Pons (tissue), 1 donor: ENCODE measurements at places on chromosomes 3 and 15.

DNA sequence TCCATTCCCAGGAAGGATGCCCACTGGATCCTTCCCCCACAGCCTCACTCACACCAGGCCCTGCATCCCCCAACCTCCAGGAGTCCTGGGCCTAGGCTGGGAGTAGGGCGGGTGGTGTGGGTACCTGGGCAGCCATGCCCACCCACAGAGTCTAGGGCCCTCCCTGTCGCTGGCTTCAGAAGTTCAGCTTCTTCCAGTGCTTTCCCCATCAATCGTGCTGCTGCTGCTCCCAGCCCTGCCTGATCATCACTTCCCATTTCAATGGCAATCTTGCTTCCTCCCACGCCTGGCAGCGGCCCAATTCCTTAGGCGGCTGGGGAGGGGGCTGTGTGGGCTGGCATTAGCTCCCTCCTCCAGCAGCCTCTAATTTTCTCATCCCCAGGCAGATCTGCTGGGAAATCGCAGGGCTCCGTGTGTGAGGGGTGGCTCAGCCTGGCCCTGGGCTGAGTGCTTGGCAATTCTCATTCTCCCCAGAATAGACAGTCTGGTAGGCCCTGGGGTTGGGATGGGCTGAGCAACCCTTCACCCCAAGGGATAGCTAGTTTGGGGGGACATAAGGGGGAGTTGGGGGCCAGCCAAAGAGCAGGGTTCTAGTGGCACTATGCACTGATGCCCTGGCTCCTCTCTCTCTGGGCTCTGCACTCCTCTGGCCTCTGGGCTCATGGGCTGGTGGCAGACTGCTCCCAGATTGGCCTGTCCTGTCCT is 66.4 kb downstream of the SCN5A start:
- DNase-seq = no peak

- no peak for DNase-seq
Observed at GRCh38 chr3:126989316-126990023, 6.6 kb downstream of the PLXNA1 start.

DNA sequence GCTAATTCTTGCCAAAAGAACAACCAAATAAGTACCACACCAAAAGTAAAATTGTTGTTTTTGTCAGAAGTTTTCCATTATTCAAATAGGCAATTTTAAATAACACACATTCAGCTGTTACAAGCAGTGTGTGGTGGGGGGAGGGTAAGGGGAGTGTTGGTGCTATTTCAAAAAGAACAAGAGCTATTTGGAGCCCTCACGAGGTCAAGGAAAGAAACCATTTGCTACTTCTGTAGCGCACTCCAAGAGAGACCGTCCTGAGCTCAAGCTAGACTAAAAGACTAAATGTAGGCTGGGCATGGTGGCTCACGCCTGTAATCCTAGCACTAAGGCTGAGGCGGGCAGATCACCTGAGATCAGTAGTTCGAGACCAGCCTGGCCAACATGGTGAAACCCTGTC is 21.2 kb upstream of the IGF2BP2 start:
- DNase-seq = no peak

- peak; percentile 90 for DNase-seq
Observed at GRCh38 chr3:152621006-152621868, 213.7 kb upstream of the P2RY1 start.

GRCh38 chr15:69150336-69150735 is 10.1 kb upstream of the GLCE start:
- no peak for DNase-seq

- no peak for DNase-seq
Observed at GRCh38 chr3:47664519-47664918, 85.9 kb upstream of the CSPG5 start.

GRCh38 chr3:13313813-13314212 is 106.3 kb downstream of the NUP210 start:
- DNase-seq = no peak

- no peak for DNase-seq
Observed at GRCh38 chr3:20683910-20684309, 497.9 kb upstream of the SGO1 start.

GRCh38 chr15:87563869-87564268 is 692.7 kb downstream of the NTRK3 start:
- no peak for DNase-seq

DNA sequence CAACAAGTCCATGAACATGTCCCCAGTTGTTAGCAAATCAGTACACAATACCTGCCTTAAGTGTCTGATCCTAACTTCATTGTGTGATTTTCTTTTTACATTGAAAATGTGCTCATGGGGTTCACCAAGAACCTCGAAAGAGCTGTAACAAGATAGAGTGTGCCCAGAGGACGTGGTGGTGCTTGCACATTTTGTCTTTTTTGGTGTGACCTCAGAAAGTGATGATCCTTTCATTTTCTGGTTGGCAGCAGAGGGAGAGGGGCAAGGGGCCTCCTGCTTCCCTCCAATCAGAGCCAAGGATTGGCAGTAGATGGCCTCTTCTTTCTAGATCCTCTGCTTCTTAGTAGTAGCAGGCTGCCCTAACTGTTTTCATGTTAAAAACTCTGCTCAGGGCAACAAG is 176.4 kb downstream of the OPA1 start:
- no peak for DNase-seq

DNA sequence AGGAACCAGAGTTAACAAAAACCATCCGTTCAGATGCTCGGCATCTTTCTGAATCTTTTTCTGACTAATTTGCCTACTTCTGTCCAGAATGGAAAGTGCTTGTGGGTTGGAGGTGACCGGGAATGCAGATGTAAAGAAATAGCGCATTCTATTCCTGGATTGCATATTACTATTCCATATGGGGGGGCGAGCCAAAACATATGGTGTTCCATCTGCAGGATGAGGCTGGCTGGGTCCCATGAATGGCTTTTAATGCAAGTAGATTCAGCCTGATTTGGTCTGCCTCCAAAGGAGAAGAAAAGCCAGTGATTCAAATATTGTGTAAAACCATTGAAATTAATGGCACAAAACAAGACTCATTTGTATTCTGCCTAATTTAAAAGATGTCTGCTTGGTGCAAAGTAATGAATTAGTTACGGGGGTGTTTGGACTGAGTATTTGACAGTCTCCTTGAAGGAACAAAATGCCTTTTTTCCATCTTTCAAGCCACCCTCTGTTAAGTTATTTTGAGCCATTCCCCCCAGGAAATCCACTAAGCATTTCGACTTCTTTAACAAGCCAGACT is 99.0 kb downstream of the ST8SIA2 start:
- peak; percentile 47 for DNase-seq

DNA sequence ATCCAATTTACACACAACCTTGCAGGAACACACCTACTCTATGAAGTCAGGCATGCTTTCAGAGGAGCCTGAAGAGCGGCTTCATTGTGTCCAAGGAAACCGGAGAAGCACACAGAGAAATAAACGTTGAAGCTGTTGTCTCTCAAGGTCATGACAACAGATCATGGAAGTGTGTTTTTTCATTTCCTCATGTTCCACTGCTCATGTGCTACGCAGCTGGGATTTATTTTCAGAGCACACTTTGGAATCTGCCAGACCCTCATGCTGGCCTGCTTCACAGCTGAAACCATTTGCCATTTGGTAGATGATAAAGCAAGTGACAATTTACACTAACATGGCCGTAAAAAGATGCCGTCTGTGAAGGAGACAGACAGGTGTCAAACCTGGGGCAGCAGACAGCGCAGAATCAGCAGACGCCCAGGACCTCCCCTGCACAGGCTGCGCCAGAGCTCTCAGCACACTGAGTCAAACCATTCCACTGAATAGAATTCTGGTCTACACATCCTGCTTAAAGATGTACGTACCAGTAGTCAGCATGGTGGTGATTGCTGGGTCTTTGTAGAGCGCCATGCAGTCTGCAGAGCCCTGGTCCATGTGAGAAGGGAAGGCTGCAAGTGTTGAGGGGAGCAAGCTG is 99.3 kb downstream of the ARNT2 start:
- no peak for DNase-seq

DNA sequence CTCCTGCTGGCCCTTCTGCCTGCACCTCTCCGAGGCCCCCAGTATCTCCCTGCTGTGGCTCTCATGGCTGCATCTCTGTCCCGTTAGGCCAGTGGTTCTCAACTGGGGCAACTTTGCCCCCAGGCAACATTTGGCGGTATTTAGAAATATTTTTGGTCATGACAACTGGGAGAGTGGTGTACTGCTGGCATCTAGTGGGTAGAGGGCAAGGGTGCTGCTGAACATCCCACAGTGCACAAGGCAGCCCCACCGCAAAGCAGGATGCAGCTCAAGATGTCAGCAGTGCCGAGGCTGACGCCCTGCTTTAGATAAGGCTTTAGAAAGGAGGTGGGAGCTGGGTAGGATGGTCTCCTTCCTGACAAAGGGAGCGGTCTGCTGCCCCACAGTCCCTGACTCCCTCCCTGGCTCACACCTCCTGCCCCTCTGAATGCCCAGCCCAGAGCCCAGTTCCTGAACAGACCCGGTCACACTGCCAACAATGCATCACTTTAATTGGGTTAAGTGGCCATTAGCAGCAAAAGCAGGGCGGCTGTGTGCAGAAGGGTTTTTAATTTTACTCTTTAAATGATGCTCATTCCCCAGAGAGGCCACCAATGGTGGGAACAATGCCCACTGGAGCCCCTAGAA is 68.8 kb upstream of the TMEM115 start:
- no peak for DNase-seq

- no peak for DNase-seq
Observed at GRCh38 chr3:64491843-64492242, 196.0 kb downstream of the ADAMTS9 start.

- no peak for DNase-seq
Observed at GRCh38 chr15:31309893-31310606, 16.6 kb upstream of the KLF13 start.

DNA sequence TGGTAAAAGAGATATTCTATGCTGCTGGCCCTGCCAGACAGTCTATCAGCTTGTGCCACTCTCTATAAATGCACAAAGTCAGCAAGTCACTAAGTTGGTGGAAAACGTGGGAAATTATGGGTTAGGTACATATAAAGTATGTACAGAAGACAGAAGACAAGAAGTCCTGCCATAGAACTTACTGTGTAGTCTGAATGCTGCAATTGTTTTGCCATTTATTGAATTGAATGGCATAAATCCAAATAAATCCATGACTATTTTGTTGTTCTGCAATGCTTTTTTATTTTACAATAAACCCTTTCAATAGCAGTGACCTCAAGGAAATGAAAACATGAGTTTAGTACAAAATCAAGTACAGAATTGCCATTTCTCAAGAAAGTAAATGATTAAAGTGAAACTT is 34.1 kb upstream of the TM4SF1 start:
- DNase-seq = peak; percentile 37

GRCh38 chr15:52518487-52519371 is 10.0 kb downstream of the MYO5A start:
- DNase-seq = no peak

GRCh38 chr15:52866698-52867097 is 76.6 kb upstream of the ONECUT1 start:
- no peak for DNase-seq

DNA sequence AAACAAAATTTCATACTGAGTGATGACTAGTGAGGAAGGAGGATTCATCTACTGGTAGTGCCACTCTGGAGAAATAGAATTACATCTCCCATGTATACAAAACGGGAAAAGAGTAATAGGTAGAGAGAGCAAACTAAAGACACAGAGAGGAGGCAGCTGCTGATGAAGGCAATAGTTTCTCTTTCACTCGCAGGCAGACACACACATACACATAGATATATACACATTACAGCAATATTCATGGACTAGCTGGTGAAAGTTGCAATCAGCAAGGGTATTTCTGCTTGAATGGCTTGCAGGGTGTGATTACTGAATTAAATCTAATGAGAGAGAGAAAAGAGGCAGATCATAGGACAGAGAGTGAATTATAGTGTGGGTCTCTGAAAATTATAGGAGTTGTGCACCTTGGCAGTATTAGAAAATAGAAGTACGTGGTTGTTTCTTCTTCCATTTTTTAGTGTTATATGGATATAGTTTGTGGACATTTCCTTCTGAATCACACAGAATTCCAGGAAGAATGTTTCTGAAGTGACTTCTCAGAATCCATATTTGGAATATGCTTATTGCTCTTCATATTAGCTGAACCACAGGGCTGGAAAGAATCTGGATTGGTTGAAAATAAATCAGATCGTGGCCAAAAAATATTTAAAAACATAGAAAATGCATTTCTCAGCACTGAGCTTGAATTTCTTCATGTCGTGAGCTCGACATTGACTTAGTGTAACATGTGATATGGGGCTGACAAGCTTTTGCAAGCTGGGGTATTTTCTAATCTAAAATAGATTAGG is 991.2 kb downstream of the TUSC7 start:
- DNase-seq = no peak

GRCh38 chr15:48325400-48325799 is 5.8 kb upstream of the DUT start:
- DNase-seq = no peak

DNA sequence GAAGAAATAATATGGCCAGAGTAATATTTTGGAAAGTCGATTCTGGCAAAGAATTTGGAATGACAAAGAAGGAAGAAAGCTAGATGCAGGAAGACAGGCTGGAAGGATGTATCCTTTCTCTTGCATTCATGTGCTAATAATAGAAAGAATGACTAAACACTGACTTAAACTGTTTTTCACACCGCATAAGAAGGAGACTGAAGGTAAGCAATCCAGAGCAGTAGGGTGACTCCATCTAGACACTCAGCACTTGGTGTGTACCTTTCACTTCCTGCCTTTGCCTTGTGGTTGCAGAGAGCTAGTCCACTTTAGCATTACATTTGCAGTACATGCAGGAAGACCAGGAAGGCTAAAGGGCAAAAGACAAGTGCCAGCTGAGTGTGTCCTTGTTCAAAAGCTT is 234.6 kb downstream of the RBMS3 start:
- no peak for DNase-seq

- no peak for DNase-seq
Observed at GRCh38 chr15:81038975-81039607, 38.4 kb downstream of the TLNRD1 start.

DNA sequence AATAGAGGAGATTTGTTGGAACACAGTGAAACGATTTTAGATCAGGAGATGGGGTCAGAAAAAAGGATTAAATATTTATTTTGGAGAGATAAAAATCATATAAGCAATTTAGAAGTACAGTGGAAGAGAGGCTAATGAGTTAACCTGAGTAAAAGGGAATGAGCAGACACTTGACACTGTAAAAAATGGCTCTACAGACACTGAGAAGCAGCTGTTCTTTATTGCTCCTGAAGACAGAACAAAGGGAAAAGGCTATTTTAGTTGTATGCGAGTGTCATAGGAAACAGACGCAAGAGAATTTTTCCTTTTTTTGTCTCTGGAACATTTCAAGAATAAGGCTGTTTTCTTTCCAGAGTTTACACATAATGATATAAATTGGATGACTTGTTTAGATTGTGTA is 34.3 kb downstream of the ASTE1 start:
- DNase-seq = no peak
